ENCODE measurements at places on chromosomes 13 and 19. TPM values are rescaled to one million over a fixed set of nuclear protein-coding genes. Genes with fewer than 3 reads are reported as not detected.

HIPK4 gene
- polyA plus RNA-seq, result 1.7 TPM

- DNase-seq, result no peak
Observed at GRCh38 chr19:34766386-34766785, 6.6 kb downstream of the ZNF599 start.

NCR1 gene
- not detected for polyA plus RNA-seq

DNA sequence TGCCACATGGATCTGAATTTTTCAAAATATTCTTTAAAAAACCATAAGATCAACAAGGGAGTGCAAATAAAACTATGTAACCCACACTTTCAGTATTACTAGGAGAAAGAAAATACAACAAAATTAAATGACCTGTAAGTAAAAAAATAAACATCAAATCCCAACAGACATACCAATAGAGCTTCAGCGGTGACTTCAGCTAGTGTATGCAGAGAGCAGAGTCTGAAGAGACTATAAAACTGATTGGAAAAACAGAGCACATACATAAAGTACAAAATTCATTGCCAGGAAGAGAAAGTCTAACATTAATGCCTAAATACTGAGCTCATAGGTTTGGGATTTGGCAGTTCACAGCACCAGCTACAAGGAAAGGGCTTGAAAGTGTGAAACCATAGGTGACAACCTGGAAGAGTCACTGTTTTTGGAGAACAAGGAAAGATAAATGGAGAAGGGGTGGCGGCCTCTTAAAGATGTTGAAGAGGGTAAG, 291.1 kb downstream of the LMO7 start:
- no peak for DNase-seq

CACNG8 gene
- 1.0 TPM for polyA plus RNA-seq

ENOX1 gene
- 5.1 TPM for polyA plus RNA-seq

DNA sequence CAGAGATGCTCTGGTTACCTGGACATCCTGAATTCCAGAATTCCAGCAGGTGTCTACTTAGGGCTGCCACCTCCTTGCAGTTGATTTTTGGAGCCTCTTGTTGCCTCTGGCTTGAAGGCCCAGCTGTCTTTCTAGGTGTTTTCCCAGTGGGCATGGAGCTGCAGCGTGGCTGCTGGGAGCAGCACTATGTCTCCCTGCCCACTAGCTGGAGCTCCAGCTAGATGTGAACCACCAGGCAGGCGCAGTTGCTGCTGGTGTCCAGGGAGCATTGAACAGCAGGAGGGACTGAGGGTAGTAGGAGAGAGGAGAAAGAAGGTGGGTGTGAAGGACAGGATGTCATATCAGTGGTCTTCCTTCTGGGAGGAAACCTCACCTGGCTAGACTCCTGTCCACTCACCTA, 9.9 kb upstream of the SELENOW start:
- DNase-seq, result no peak

DNA sequence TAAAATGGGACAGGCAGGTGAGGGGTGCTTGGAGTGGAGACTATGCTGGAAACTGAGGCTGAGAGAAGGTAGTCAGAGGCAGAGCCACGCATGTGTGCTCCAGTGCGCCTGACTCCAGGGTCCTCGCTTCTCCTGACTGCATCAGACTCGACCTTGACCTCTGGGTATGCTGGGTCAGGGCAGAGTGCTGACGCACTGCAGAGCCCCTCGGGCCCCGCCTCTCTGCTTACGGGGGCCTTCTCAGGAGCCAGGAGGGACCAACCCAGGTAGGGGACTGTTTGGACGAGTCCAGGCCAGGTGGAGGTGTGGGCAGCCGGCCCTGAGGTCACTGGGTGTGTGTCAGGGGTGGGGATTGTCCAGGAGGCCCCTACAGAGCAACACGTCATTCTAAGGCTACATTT, 22.9 kb upstream of the SLC7A10 start:
- DNase-seq, result no peak

DNA sequence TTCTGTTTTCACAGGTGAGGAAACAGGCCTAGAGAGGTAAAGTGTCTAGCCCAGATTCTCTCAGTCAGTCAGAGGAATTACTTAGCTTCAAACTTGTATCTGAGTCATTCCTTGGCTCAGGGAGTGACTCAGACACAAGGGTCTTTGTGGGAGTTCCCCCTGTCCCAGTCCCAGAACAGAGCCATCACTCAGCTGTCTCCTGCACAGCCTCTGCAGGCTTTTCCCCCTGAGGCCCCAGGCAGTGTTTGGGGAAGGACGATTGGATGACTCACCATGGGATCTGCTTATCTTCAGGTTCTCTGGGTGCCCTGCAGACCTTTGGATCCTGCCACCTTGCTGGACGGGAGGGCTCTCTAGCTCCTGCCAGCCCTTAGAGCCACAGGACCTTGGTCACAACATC, 13.2 kb downstream of the ZNF793 start:
- DNase-seq, result peak; percentile 7

F2RL3 gene
- 1.4 TPM for polyA plus RNA-seq
